ENCODE measurements at places on chromosomes 16 and 17.

DNA sequence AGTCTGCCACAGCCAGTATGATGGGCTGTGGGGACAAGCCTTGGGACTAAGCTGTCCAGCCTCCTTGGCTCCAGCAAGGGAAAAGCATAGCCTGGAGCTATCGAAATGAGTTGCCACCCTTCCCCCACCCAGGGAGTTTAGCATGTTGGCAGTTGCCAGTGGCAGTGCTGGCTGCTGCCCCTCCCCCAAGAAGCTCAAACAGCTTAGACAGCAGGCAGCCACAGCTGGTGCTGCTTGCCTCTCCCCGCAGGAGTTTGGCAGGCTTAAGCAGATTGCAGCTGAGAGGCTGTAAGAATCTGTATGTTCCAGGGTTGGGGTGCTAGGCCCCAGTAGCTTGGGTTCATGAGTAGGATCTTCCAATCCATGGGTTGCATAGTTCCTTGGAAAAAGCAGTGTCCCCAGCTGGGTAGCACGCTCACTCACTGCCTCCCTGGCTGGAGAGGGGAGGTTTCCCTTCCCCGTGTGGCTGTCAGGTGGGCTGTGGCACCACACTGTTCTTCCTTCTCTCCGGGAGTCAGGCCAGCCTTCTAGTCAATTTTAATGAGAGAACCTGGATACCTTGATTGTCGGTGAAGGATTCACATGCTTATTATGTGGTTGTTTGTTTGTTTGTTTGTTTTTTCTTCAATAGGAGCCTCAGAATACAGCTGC, 506.1 kb downstream of the CDH11 start:
- peak; percentile 55 for DNase-seq

GRCh38 chr17:696369-696768, 18.3 kb downstream of the VPS53 start:
- DNase-seq: no peak

DNA sequence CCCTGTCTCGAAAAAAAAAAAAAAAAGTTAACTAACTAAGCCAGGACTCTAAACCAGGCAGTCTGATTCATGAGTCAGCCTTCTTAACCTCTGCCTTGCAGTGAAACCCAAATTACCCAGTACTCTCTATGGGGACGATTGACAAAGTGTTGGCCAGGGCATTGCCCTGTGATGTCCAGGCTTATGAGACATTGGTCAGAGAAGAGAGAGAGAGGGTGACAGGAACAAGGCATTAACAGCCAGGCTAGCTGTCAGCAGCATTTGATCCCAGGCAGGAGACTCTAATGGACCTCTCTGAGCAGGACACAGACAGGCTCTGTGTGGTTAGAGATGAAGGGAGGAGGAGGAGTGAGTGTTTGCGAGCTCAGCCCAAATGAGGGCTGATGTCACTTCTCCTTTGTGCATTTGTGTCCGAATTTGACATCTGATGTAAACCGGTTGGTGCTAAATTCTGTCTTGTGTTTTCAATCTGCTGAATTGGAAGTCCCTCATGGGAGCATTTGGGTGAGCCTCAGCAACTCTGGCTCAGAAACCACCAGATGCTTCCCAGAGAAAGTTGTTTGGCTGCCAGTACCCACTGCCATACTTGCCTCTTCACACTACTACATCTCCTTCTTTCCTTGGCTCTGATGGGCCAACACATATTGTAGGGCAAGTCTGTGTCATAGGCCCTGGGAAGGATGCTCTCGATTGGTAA, 4.3 kb upstream of the MYL4 start:
- DNase-seq: peak; percentile 51

GRCh38 chr16:8199390-8199789, 390.9 kb downstream of the TMEM114 start:
- no peak for DNase-seq
